Activated T-cell treated with anti-CD3 and anti-CD28 coated beads, Interleukin-2, amount 50 U/mL, for 24 hours (primary cell): ENCODE measurements at places on chromosomes 4 and X.

GRCh38 chr4:137694138-137694537 lies 161.8 kb upstream of the PCDH18 start:
- no peak for DNase-seq

GRCh38 chrX:10676235-10676957 lies 56.0 kb upstream of the MID1 start:
- no peak for DNase-seq

GRCh38 chrX:107505223-107505622 lies 55.8 kb downstream of the FRMPD3 start:
- DNase-seq: no peak

DNA sequence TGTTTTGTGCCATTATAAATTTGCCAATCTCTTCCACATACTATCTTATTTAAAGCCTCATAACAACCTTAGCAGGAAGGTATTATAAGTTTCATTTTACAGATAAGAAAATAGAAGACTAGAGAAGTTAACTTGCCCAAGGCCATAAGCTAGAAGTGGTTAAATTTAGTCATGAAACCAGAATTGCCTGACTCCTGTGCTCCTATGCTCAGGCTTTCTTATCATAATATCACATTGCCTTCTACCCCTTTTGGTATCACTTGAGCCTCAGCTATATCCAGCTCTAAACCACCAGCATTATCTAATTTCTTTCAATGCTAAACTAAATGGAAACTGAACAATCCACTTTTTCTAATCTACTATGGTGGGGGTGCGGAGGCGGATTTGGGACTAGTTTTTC lies 164.7 kb downstream of the GBA3 start:
- no peak for DNase-seq

DNA sequence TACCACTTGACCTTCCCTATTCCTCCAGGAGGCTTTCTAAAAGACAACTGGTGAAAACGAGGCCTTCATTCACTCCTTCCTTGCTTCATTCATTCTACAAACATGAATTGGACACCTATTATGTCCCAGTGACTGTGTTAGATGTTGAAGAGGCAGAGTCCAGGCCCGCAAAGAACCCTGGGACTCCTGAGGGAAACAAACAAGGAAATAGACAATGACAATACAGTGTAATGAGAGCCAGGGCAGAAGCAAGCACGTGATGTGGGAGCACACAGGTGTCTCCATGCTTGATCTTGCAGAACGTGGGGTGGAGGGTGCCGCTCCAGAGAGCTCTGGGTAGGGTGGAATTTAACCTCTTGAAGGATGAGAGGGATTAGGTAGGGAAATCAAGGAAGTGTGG lies 137.6 kb upstream of the KLF3 start:
- DNase-seq: no peak

- no peak for DNase-seq
Measured at GRCh38 chr4:8332891-8333331, 63.4 kb downstream of the HTRA3 start.
